ENCODE measurements at places on chromosomes 4 and X.

DNA sequence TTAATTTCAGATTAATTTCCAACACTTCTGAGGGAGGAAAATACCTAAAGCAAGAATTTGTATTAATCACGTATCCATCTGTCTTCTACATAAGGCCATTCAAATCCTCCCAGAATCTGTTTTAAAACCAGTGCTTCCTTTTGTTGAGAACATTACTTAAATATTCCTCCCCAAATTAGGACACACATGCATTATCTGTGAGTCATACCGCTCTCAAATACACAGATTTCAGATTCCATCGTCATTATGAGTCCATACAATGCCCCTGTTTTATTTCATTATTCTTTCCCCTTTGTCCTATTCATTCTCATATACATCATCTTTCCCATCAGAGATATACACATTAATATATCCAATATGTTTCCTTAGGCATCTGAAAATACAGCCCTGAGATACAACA is 57.3 kb upstream of the PRSS12 start:
- DNase-seq, result no peak

- no peak for DNase-seq
Observed at GRCh38 chrX:57817302-57817701, 93.0 kb downstream of the ZXDA start.

DNA sequence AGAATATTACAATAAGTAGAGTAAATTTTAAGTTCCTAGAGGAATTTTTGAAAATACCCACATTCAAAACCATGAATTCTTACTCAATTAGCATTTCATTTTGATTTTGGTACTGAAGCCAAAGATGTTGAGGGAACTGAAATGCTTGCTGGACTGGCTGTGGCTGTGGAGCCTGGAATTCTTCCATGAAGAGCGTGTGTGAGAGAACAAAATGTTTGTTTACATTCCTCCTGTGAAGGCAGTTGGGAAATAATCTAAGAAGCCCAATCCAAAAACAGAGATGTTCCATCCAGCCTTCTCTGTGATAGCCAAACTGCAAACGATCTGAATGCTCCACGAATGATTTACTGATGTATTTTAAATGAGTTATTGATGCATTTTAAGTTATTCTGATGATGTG is 3.8 kb upstream of the ADH1B start:
- DNase-seq, result no peak

DNA sequence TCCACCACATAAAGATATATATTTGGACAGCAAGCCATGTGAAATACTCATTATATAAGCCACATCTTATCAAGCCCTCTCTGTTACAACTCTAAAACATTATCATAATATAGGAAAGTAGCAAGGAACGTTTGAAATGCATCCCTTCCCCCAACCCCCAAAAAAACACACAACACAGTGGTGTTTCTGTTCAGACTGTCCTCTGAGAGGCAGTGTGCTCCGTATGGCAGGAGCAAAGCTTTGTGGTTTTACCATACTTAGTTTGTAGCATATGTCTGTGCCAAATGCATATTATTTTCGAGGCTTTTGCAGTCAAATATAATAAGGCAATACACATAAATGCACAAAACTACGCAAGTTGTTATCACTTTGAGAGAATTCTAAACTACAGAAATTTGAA is 194.2 kb downstream of the RAPGEF2 start:
- DNase-seq, result no peak

DNA sequence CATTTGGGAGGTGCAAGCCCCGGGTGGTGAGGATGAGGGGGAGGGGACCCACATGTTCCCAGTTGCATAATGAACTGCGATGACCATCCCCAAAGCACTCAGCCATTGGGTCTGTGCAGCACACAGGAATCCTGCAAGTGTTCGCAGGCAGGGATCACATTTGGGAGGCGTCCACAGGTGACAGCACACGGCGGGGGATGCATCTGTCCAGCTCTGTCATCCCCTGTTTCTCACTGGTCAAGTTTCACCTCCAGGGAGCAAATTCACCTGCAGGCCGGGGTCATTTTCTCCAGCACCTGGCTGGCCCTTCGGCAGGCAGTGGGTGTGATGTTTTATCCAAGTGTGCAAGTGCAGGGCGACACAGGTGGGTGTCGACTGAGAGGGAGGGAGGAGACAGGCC is 33.3 kb upstream of the SORCS2 start:
- no peak for DNase-seq

All from LoVo (cell line).